ENCODE measurements at places on chromosomes 1 and 21.

DNA sequence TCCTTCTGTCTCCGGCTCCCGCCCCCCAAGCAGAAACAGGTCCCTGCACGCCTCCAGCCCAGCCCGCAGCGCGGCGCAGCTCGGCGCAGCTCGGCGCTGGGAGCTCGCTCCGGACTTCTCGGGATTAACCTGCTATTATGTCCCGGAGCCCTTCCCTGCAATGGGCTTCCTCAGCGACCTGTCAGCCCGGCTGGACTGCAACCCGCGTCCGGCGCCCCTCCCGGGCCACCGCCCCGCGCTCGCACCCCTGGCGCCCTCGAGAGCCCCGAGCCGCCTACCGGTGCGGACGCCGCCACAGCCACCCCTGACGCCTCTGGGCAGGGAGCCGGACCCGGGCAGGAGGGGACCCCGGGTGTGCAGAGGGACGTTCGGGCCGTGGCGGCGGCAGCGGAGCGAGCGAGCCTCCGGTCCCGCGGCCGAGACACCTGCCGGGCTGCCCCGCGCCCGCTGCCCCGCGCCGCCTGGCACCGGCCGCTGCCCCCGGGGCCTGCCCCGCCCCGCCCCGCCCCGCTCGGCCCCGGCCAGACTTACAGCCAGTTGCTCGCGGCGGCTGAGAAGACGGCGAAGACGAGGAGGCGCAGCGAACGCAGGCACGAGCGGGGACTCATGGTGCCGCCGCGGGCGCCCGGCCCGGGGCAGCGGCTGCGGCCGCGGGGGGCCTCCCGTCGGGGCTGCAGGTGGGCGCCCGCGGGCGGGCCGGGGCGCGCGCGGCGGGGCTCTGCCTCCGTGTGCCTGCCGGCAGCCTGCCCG is 407 bp downstream of the WNT4 start:
- no peak for DNase-seq

- DNase-seq = no peak
Observed at GRCh38 chr1:67170751-67171573, 4.7 kb downstream of the IL23R start.

DNA sequence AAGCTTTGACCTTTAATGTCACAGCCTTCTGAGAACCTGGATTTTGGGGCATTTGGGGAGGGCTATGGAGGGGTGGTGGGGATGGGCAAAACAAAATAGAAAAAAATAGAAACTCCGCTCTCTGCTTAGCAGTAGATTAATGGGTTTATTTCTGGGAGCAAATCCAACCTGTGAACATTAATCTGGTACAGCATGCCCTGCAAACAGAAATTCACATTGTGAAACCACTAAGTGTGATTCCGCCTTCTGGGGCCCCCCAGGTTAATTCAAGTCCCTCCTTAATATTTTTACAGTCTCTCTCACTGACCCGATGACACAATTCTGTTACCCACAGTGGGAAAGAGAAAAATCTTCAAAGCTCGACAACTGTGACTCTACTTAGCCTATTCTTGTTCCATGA is 76.4 kb downstream of the TIAM1 start:
- DNase-seq = no peak

DNA sequence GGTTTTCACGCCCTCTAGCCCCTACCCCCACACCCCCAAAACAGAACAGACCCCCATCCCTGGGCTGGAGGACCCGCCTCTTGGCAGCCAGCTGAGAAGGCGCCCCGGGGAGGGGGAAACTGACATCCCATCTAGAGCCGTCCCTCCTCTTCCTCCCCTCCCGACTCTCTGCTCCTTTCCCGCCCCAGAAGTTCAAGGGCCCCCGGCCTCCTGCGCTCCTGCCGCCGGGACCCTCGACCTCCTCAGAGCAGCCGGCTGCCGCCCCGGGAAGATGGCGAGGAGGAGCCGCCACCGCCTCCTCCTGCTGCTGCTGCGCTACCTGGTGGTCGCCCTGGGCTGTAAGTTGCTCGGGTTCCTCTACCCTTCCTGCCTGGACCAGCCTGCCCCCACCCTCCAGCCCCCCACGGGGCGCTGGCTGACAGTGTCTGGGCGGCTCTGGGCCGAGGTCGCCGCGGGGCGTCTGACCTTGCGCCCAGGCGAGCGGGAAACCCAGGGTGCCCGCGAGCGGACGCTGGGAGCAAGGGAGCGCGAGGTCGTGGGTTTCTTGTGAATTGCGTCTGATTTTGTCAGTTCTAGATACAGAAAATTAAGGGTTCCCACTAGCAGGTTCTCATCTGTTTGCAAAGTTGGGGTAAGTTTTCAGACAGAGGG is 618 bp downstream of the JAM2 start:
- no peak for DNase-seq

- DNase-seq = no peak
Observed at GRCh38 chr1:117032681-117033539, 27.2 kb upstream of the TTF2 start.

- peak; percentile 91 for DNase-seq
Observed at GRCh38 chr1:167819849-167820683, 93.9 kb downstream of the ADCY10 start.

GRCh38 chr1:10851024-10852013 is 54.9 kb upstream of the CASZ1 start:
- DNase-seq = no peak

GRCh38 chr1:108886292-108886691 is 9.5 kb downstream of the GPSM2 start:
- DNase-seq = no peak

DNA sequence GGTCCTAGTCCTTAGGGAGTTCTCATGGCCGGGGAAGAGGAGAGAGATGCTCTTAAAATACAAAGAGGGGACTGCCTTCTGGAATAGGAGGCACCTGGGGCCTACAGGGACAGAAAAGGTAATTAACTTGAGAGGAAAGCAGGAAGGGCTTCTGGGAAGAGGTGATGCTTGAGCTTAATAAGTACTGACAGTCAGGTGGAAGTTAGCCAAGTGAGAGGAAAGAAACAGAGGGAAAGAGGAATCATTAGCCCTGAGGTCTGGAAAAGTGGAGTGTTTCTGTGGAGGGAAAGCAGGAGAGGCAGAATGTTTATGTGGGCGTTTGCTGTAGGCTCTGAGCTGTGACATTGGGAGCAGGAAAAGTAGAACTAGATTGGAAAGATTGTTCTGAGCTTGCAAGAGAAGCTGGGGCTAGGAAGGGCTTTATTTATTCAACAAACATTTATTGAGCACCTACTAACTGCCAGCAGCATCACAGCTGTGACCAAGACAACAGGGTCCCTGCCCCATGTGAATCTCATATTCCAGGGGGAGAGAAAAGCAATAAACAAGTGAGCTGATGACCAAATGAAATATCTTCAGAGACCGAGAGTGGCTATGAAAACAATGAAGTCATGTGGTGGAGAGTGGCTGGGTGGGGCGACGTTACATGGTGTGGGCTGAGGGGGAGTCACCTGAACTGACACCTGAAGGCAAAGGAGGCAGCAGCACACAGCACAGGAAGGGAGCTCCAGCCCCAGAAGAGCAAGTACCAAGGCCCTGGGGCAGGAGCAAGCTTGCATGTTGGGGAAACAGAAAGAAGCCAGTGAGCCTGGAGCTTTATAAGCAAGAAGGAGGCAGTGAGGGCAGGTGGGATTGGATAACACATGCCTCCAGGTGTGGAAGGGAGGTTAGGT is 4.4 kb upstream of the FNDC5 start:
- no peak for DNase-seq

DNA sequence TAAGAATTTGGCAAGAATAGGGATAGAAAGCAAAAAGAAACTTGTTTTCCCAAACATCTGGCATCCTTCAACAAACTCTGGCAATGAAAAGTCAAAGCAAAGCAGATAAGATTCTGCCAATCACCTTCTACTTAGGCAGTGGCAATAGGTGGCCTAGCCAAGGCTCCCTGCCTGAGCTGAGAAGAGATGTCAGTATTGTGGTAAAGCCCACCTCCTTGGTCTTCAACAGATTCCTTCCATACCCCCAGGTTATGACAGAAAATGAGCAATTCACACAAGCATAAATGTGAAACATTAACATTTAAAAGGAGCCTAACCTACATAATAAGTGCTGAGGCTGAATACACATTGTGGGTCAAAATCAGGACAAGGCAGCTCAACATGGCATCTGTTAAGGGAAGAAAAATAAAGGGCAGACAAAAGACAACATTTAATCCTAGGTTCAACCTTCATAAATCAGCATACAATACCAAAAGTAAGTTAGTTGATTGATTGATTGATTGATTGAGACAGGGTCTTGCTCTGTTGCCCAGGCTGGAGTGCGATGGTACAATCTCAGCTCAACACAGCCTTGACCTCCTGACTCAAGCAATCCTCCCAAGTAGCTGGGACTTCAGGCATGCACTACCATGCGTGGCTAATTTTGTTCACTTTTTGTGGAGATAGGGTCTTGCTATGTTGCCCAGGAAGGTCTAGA is 123.1 kb downstream of the AKT3 start:
- no peak for DNase-seq
